ENCODE measurements at places on chromosomes 5 and 9.

DNA sequence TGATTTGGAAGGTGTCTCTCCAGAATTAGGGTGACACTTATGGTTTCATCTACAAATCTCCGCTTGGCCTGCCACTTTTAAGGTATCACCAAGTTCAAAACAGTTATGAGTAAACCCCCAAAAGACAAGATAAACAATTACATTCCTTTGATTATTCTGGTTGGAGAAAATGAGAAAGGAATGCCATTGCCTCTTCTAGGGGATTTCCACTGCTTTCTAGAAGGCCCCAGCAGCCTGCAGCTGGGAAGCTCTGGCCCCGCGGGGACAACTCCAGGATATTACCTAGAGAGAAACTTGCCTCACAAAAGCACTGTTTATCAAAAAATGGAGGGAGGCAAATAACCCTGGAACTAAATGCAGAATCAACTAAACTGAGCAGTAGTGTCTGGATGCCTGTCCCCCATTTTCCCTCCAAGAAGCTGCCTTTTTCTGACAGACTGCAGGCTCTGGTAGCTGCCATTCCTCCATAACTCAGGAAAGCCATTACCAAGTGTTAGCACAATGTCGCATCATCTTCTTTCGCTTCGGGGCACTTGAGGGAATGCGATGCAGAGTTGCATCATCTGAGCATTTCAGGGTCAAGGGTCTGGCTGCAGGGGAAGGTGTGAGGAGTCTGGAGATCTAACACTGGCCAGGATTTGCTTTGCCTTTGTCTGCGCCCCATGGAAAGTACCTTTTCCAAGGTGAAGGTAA, 71.5 kb upstream of the PLPP6 start:
- no peak for DNase-seq

DNA sequence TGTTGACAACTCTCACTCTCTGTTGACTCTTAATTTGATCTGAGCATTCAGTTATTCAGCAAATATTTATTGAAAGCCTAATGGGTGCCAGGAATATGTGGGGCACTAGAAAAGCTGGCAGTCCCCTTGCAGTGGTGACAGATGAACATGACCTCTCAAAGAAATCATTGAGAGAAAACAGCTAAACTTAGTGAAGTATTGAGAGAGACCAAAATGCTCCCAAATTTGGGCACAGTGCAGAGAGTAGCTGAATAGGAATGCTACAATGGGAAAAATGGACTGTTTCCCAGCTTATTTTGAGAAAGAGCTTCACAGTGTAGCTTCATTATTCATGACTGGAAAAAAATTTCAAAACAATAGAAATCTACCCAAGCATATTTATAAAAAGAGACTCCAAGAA, 257.9 kb downstream of the SGCD start:
- DNase-seq, result no peak

DNA sequence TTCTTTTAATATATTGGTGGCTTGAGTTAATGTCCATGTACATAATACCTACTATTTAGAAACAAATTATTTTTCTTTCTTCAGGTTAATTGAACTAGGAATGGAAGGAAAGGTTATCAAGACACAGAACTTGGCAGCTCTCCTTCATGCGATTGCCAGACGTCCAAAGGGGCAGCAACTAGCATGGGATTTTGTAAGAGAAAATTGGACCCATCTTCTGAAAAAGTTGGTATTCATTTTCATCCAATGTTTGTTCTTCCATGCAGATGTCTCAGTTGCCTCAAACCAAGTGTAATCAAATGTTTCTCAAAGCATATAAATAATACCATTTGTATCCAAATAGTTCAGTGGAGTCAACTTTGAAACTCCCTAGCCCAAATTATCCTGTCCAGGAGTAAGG, 22.6 kb upstream of the LNPEP start:
- no peak for DNase-seq

DNA sequence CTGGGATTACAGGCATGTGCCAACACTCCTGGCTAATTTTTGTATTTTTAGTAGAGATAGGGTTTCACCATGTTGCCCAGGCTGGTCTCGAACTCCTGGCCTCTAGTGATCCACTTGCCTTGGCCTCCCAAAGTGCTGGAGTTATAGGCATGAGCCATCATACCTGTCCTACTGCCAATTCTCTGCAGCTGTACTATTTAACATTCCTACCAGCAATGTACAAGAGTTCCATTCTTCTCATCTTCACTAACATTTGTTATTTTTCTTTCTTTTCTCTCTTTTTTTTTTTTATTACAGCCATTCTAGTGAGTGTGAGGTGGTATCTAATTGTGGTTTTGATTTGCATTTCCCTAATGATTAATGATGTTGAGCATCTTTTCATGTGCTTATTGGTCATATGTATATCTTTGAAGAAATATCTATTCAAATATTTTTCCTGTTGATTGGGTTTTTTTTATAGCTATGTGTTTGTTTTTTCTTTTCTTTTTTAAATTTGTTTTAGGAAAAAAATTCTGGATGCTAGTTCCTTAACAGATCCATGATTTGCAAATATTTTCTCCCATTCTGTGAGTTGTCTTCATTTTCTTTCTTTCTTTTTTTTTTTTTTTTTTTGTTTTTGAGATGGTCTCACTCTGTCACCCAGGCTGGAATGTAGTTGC, 17.4 kb downstream of the ANKHD1 start:
- no peak for DNase-seq

- DNase-seq, result no peak
Measured at GRCh38 chr5:83927140-83927733, 206.6 kb upstream of the HAPLN1 start.

GRCh38 chr9:100112677-100113336, 13.8 kb downstream of the INVS start:
- DNase-seq, result no peak

DNA sequence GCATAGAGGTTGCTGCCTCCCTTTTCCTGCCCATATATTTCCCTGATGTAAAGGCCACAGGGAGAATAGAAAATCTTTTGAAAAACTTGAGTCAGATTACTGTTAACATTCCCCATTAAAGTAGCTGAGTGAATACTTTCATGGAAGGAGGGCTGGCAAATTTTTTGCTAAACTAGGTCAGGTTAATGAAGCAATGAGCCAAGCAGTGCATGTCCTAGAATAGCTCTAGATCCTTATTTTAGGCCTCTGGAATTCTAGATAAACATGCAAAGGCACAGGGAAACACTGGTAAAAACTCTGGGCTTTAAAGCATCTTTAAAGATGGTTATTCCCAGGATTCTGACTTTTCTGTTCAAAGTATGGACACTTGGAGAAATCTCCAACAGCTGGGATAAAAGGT, 27.9 kb downstream of the TTC1 start:
- DNase-seq, result no peak

- no peak for DNase-seq
Measured at GRCh38 chr5:88325868-88326267, 57.2 kb upstream of the TMEM161B start.
